K562 (cell line): ENCODE measurements at places on chromosomes 12 and 14.

- H3K4me3 ChIP-seq: no peak overlapping the region
- no peaks in the 10 kb centered on the region for H3K36me3 ChIP-seq
- H3K27ac ChIP-seq: no peak overlapping the region
- H3K4me1 ChIP-seq: peaks cover 11% of the 10 kb centered on the region
- no peak for DNase-seq
Measured at GRCh38 chr14:77318006-77318553, 2.6 kb downstream of the POMT2 start.

DNA sequence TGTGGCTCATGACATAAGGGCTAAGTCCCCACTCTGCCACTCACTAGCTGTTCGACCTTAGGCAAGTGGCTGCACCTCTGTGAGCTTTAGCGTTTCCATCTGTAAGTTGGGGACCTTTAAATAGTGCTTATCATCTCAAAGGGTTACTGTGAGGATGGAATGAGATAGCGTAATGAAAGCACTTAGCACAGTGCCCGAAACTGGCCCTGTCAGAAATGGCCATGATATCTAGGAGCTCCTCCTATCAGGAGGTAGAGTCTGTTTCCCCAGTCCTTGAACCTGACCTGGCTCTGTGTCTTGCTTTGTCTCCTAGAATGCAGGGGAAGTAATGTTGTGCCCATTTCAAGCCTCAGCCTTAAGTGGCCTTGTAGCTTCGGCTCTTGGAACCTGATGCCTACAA, 211.0 kb downstream of the RBM19 start:
- no peaks in the 10 kb centered on the region for H3K27me3 ChIP-seq
- DNase-seq: peak; percentile 66
- no peak overlapping the region for H3K27ac ChIP-seq
- peaks cover 29% of the 10 kb centered on the region for H3K4me1 ChIP-seq

GRCh38 chr12:89468648-89469326, 55.8 kb downstream of the GALNT4 start:
- H3K4me3 ChIP-seq: no peak overlapping the region
- no peaks in the 10 kb centered on the region for H3K36me3 ChIP-seq
- H3K4me1 ChIP-seq: no peaks in the 10 kb centered on the region
- H3K27me3 ChIP-seq: no peaks in the 10 kb centered on the region
- H3K27ac ChIP-seq: no peak overlapping the region
- DNase-seq: no peak

DNA sequence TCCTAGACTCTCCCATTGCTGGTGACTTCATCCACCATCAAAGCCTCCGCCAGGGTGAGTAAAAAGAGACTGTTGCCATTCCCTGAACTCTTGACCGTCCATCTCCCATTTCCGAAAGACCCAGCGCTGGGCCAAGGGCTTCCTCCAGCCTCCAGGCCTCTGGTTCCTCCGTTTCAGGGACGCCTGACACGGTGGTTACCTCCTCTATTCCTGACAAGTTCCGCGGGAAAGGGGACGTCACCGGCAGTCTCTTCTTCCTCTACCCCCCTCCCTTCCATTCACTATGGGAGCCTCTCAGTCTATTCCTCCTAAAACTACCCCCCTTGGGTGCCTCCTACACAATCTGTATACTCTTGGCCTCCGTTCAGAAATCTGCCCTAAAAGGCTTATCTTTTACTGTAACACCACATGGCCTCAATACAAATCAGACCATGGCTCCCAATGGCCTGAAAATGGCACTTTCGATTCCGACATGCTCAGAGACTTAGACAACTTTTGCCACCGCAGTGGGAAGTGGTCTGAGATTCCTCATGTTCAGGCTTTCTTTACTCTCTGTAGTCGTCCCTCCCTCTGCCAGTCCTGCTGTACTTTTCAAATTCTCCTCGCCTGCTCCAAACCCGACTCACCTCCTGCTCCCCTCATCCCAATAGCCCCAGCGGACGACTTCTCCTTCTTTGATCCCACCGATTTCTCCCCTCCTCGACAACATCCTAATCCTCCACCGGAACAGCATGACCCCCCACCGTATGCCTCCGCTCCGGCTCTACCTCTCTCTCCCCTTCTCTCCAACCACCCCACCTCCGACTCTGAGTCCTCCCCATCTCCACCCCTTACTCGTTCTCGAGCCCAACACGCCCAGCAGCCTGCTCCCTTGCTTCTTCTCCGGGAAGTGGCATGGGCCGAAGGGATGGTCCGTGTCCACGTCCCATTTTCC, 70.4 kb downstream of the MOK start:
- no peak for DNase-seq
- no peaks in the 10 kb centered on the region for H3K27me3 ChIP-seq
- no peaks in the 10 kb centered on the region for H3K36me3 ChIP-seq

DNA sequence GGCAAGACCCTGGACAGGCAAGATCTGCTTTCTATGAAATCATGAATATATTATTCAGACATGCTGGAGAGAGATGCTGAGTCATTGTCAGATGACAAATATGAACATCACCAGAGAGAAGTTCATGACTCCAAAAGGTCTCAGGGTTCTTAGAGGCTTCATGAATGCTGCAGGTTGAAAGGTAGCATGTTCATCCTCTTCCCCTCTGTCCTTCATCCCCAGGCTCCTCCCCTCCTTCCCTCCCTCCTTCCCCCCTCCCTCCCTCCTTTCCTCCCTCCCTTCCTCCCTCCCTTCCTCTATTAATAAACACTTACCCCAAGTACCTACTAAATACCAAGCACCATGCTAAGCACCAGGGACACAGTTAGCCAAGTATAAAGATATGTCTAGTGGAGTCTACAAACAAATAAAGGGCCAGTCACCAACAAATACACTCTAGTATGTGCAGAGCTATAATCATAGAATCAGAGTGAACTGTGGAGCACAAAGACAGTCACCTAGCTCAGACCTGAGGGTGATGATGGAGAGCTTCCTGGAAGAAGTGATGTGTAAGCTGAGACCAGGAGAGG, 46.2 kb downstream of the RPH3A start:
- H3K36me3 ChIP-seq: no peaks in the 10 kb centered on the region
- no peak overlapping the region for H3K27ac ChIP-seq
- no peak for DNase-seq
- H3K4me1 ChIP-seq: peaks cover 9% of the 10 kb centered on the region; the same call in 2 of the 3 replicates

- peak overlapping the region; percentile 27; the same call in 1 of the 3 replicates for H3K27ac ChIP-seq
- no peak overlapping the region for H3K4me3 ChIP-seq
- H3K4me1 ChIP-seq: peaks cover 4% of the 10 kb centered on the region; the same call in 2 of the 3 replicates
- peak; percentile 62 for DNase-seq
Measured at GRCh38 chr12:124829008-124829707, 34.5 kb downstream of the SCARB1 start.

DNA sequence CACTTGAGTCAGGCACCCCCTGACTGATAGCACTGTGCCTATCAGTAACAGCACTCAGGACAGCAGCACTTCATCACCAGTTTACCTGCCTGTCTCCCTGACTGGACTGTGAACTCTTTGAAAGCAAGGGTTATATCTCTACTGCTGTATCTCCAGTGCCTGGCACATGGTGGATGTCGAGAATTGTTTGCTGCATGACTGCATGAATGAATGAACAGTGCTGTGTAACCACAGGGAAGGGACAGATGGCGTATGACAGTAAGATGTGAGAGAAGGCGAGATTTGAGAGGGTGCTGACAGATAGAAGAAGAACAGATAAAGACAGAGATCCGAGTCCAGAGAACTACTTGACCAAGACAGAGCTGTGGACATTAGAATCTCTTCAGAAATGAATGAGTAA, 29.7 kb downstream of the BRAP start:
- peaks cover 80% of the 10 kb centered on the region; the same call in 2 of the 3 replicates for H3K36me3 ChIP-seq
- DNase-seq: no peak
- no peaks in the 10 kb centered on the region for H3K4me1 ChIP-seq
- H3K27ac ChIP-seq: no peak overlapping the region
- no peaks in the 10 kb centered on the region for H3K27me3 ChIP-seq

GRCh38 chr12:15712823-15713660, 76.1 kb downstream of the EPS8 start:
- H3K27ac ChIP-seq: no peak overlapping the region
- H3K36me3 ChIP-seq: no peaks in the 10 kb centered on the region
- H3K27me3 ChIP-seq: no peaks in the 10 kb centered on the region
- H3K4me1 ChIP-seq: no peaks in the 10 kb centered on the region

DNA sequence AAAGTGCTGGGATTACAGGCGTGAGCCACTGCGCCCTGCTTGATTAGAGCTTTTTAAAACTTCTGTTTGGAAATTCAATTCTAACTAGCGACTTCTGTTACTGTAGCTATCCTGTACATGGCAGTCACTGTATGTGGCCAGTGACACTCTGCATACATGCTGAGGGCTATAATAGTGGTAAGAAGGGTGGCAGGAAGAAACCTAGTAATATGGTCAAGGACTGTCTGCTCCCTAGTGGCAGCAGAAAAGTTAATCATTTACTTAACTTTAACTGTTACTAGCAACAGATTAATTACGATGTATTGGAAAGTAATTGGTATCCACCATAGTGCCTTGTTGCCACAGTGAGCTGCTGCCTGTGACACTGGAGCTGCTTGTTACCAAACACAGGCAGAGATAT, 149.0 kb downstream of the KITLG start:
- H3K36me3 ChIP-seq: no peaks in the 10 kb centered on the region
- DNase-seq: no peak
- H3K4me1 ChIP-seq: no peaks in the 10 kb centered on the region
- H3K27me3 ChIP-seq: no peaks in the 10 kb centered on the region

GRCh38 chr14:32808644-32809043, 130.0 kb upstream of the NPAS3 start:
- H3K36me3 ChIP-seq: no peaks in the 10 kb centered on the region
- no peak for DNase-seq
- H3K27ac ChIP-seq: no peak overlapping the region
- H3K27me3 ChIP-seq: no peaks in the 10 kb centered on the region
- no peaks in the 10 kb centered on the region for H3K4me1 ChIP-seq
- no peak overlapping the region for H3K4me3 ChIP-seq

GRCh38 chr12:52050758-52051541, at the start of gene NR4A1:
Gene NR4A1, plus strand, starts transcription at chr12:52051442. Its CDS starts 2,887 bp downstream, at chr12:52054329.
- peak; percentile 97 for DNase-seq
- H3K4me1 ChIP-seq: peaks cover 42% of the 10 kb centered on the region
- H3K36me3 ChIP-seq: no peaks in the 10 kb centered on the region
- H3K27ac ChIP-seq: peak within 1 kb of the TSS; percentile 68

DNA sequence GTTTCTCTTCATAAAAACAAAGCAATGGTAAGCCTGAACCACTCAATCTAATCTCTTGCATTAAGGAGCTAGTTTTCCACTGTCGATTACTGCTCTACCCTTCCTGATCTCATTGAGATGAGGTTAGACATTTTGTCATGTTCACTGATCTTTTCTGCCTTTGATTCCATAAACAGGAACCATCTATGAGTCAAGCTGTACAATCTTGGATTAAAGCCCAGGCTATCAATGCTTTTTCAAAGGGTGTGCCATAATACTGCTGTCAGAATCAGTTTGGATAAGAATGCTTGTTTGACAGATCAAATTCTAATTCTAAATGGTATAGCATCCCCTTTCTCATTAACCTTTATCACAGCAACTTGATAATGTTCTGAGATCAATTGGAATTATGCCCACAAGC, 16.1 kb downstream of the GRIP1 start:
- H3K4me1 ChIP-seq: no peaks in the 10 kb centered on the region
- no peak overlapping the region for H3K27ac ChIP-seq
- no peaks in the 10 kb centered on the region for H3K36me3 ChIP-seq
- no peaks in the 10 kb centered on the region for H3K27me3 ChIP-seq
- DNase-seq: no peak

DNA sequence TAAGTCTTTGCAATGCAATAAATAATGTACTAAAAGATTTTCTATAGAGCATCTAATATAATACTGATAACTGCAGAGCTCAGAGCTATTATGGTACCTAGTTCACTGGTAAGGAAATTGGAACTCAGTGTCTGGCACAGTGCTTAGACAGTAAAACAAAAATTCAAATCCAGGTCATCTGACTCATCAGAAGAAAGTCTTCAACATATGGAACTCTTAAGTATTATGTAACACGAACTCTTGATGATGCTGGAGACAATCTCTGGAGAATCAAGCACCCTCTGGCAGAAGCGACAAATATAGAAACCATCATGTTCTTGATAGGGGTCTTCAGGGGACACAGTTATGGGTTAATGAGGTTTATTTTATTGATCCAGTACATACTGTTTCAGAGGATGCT, 37.3 kb upstream of the TRHDE start:
- no peak overlapping the region for H3K4me3 ChIP-seq
- no peaks in the 10 kb centered on the region for H3K36me3 ChIP-seq
- H3K27me3 ChIP-seq: no peaks in the 10 kb centered on the region
- DNase-seq: no peak
- no peak overlapping the region for H3K27ac ChIP-seq

DNA sequence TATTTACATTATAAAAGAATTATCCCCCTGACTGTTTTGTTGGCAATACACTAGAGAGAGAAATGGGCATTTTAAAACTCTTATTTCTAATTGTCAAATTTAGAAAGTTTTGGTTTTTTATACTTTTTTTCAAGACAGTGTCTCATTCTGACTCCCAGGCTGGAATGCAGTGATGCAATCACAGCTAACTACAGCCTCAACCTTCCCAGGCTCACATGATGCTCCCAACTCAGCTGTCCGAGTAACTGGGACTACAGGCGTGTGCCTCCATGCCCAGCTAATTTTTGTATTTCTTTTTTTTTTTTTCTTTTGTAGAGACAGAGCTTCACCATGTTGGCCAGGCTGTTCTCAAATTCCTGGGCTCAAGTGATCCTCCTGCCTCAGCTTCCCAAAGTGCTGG, 8.3 kb upstream of the OR11H6 start:
- no peak overlapping the region for H3K27ac ChIP-seq
- no peak overlapping the region for H3K4me3 ChIP-seq
- no peak for DNase-seq
- H3K4me1 ChIP-seq: no peaks in the 10 kb centered on the region; the same call in 1 of the 2 replicates

DNA sequence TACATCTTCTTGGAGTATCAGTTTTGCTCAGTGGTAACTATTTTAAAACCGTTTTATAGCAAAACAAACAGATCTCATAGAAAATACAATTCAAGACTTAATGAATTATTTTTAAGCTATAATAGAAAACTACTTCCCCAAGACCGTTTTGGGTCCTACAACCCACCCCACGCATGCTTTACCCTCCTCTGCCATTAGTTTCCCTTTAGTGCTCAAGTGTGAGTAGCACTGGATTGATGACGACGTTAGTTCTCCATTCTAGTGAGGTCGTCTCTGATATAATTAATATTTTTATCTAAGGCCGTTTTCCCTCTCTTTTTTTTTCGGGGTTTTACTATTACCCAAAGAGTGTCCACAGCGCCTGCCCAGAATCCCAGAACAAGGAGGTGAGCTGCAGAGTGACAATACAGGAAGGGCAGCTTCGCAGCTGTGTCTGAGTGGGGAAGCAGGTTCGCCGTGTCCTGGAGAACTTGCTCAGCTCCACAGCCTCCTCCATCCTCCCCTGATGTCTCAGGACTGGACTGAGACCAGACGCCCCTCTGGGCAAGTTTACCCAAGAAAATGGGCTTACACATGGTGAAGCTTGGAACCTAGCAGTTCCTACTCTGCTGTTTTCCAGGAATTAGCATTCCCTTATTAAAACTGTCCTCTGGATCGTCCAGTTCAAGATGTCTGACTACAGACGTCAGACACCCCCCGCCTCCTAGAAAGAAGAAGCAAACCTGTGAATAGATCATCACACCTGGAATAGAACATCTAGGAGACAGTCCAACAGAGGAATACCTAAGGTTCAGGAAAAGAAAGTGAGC, 31.9 kb upstream of the MON2 start:
- peak overlapping the region; percentile 25 for H3K4me3 ChIP-seq
- peaks cover 16% of the 10 kb centered on the region for H3K4me1 ChIP-seq
- DNase-seq: no peak
- peaks cover 16% of the 10 kb centered on the region for H3K27me3 ChIP-seq
- H3K36me3 ChIP-seq: no peaks in the 10 kb centered on the region
- no peak overlapping the region for H3K27ac ChIP-seq

GRCh38 chr14:90644882-90645281, 171.3 kb downstream of the TTC7B start:
- no peak overlapping the region for H3K4me3 ChIP-seq
- no peaks in the 10 kb centered on the region for H3K27me3 ChIP-seq
- peaks cover 22% of the 10 kb centered on the region; the same call in 2 of the 3 replicates for H3K36me3 ChIP-seq
- H3K4me1 ChIP-seq: no peaks in the 10 kb centered on the region
- H3K27ac ChIP-seq: no peak overlapping the region
- DNase-seq: no peak
